ENCODE measurements at places on chromosomes 5 and 9.

GRCh38 chr9:21559402-21560280 lies 77.5 kb upstream of the IFNE start:
- peak; percentile 52 for DNase-seq

GRCh38 chr5:137753691-137754187 lies 424 bp downstream of the HNRNPA0 start:
- DNase-seq: no peak

DNA sequence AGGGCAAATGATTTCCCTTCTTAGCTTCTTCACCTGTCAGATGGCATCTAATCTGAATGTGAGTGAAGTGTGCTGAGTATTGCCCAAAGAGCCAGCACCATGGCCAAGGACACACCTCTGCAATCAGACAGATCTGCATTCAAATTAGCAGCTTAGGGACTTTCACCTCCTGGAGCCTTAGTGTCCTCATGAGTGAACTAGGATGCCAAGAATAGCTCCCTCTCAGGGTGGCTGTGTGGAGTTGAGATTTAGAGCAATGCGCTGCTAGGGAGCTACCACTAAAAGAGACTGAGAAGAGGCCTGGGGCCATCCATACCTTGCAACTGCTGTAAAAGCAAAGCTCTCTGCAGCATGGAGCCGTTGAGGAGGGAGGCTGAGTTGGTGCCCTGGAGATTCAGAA lies 1.4 kb downstream of the CIZ1 start:
- no peak for DNase-seq

GRCh38 chr5:127002390-127002789 lies 28.0 kb downstream of the MARCHF3 start:
- DNase-seq: no peak

DNA sequence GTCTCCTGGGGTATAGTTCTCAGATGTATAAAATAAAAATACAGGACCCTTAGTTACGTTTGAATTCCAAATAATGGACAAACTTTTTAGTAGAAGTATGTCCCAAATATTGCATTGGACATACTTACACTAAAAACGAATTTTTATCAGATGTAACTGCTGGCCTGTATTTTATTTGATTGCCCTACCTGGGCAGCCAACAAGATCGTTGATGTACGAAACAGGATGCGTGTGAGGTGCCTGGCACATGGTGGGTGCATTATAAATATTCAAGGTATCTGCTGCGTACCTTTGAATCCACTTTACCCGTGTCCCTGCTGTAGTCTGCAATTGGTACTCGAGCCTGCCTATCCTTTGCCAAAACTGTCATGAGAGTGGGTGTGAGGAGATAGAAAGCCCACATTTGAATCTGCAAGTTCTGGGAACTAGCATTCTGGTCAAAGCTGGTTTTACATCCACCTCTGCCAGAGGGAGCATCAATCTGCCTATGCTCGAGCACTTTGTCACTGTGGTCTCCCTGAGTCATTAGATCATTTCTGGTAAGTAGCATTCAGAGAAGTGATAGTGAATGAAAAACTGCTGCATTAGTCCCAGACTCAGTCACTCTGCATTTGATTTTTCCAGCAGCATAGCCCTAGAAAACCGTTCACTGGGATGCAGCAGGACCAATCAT lies 133.7 kb upstream of the IQGAP2 start:
- peak; percentile 60 for DNase-seq

DNA sequence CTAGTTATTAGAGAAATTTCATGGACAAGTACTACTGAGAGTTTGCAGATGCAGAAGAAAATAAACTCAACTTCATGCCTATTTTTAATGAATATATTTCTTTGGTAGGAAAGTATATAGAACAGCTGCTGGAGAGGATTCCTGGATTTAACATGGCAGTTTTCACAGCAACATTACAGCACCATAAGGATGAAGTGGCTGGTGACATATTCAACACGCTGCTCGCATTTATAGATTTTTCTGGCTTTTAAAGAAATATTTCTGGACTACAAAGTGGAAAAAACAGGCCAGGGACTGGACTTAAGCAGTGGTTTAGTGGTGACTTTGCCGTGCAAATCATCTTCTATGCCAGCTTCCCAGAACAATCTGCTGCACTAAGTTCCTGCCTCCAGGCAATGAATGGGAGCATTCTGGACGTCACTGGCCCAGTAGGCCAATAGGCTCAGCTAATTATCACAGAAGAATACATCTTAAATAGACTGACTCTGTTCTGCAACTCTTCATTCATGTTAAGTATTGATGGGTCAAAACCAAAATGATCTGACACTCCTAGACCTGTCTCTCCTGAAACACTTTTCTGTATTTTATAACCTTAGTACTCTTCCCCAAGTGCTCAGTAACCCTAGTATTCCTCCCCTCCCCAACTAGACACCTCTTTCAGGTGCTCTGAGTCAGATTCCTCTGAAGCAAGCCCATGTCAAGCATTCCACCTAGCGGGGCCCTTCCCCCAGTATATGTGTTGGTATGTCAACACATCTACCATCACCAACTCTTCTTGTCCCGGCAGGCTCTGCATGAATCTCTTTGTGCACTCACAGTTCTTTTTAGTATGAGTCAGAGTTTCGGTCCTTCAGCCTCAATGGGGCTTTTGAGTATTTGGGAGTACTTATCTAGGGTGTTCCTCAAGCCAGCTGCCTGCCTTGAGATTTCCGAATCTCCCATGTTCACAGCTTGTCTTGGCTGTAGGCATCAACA lies 625.5 kb downstream of the CHSY3 start:
- DNase-seq: no peak

DNA sequence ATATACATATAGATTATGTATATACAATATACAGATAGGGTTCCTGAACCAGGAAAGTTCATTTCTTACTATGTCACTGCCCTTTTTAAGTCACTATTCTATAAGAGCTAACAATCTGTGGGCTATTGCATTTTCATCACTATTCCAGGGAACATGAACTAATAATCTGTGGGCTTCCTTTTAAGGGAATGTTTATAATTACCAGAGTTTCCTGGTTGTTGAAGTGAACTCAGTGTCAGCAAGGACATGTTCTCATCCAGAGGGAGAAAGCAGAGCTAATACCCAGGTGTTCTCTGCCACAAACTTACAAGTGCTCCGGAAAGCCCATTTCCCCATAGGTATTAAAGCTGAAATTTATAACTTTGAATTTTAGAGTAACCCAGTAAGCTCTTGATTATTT lies 69.6 kb downstream of the CWC27 start:
- DNase-seq: no peak

DNA sequence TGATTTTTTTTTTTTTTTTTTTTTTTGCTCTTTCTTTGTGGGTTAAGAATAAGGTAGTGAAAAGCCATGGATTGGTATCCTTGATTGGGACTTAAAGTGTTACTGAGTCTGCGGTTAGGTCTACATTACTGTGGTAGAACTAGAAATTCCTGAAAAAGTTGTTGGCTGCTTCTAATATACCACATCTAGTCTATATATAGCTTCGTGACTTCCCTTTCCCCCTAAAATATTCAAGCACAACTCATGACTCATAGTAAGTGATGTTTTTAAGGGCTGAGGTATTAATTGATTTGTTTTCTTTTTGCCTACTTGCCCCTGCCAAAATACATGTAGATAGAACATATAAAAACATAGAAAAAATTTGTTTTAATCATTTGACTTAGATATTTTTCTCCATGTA lies 247.6 kb downstream of the TMEM232 start:
- no peak for DNase-seq

DNA sequence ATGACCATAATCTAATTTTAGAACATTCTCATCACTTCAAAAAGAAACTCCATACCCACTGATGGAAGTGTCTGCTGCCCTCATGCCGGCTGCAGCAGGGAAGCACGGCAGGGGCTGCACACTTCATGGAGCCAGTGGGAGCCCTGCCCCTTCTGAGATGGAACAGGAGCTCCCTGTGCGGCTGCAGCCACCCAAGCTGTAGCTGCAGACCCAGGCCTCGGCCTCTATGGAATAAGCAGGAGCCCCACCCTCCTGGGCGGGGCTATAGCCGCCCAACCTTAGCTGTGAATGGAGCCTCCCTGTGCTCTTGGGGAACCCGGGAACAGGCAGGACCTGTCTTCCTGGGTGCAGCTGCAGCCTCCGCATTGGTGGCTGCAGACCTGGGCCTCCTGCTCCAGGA lies 128.5 kb downstream of the NUDT12 start:
- DNase-seq: no peak

All from activated CD4-positive, alpha-beta T cell treated with anti-CD3 and anti-CD28 coated beads, Interleukin-2, amount 50 U/mL, for 48 hours (primary cell).